Esophagus squamous epithelium (tissue), 5 donors: ENCODE measurements at places on chromosomes 7 and 10.

DNA sequence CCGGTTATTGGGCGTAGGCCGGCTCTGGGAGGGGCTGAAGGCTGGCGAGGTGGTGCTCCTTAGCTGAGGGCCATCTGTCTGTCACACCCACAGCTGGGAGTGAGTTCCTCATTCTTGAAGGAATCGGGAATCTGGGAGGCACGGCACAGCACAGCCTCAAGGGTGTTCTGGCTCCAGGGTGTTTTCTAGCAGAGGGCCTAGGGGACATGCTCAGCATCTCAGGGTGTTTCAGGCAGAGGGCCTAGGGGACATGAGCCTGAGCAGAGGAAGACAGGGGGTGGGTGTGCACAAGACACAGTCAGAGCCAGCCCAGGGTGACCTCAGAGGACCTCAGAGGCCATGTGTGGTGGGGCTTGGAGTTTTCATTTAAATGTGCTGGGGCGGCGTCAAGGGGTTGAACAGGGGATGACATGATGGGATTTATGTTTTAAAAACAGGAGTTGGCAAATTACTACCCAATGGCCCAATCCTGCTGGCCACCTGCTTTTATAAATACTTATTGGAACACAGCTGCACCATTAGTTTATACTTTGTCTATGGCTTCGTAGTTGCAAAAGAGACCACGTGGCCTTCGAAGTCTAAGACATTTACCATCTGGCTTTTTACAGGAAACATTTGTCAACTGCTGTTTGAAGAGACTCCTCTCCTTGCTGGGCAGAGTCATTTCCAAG lies 121.6 kb downstream of the PRKAG2 start:
- DNase-seq, result no peak

- DNase-seq, result no peak
These were observed 415.0 kb downstream of the PARD3 start for GRCh38 chr10:34400075-34400474.

DNA sequence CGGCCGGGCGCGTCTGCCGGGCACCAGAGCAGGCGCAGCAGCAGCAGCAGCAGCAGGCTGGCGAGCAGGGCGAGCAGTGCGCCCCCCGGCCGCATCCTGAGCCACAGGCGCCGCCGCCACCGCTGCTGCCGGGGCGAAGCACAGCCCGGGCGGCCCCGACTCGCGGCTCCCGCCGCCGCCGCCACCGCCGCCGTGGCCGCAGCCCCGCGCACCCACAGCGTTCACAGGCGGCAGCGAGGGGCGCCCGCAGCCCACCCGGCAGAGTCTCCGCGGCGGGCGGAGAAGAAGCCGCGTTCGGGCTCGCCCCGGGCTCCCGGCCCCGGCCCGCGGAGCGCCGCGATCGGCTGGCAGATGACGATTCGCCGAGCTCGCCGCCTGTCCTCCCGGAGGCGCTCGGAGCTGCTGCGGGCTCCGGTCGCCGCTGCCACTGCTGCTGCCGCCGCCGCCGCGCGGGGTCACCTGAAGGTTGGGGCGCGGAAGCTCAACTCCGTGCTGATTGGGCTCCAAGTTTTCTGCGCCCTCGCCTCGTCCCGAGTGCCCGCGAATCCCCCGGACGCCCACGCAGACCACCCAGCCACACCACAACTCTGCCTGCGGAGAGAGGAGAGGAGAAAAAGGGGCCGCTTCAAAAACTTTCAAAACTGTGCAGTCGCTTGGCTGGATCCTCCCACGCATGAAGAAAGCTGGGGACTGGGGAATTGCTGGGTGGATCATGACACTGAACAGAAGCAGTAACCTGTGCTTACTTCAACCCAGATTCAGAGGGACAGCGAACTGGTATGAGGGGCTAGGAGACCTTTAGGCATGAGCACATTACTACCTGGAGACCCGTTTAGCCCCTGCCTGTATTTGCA lies at the start of gene ST8SIA6:
Gene ST8SIA6, minus strand, starts transcription at position 435 of the 854 bp plus-strand sequence. Its CDS starts 340 bp downstream, at position 95.
- DNase-seq, result no peak

GRCh38 chr10:16481052-16481728 lies 40.5 kb downstream of the C1QL3 start:
- DNase-seq, result no peak

- DNase-seq, result no peak
These were observed 447.1 kb upstream of the MKI67 start for GRCh38 chr10:128573281-128573845.

DNA sequence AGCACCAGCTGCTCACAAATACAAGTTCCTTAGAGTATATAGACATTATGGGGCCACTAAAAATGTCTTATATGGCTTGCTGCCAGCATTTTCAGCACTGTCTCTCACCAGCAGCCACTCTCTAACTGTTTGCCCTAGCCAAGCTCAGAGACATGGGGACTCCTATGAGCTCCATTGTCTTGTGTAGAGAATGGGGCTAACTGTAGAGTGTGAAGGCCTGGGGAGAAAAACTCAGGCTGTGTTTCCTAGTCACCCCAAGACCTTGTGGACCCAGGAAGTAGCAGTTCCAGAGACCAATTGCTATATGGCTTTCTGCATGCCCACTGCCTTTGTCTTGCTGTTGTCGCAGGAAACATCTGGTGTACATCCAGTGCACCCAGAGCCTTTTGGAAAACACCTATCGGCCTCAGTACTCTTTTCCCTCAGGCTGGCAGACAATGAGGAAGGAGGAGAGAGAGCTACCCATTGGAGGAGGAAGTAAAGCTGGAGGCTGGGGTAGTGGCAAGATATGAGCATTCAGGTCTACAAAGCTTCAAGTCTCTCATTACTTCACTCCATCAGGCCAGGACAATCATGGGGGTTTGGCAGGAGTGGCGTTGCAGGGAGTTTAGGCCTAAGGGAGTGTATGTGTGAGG lies 28.4 kb downstream of the ENTPD1 start:
- DNase-seq, result no peak

GRCh38 chr10:3312403-3312940 lies 139.9 kb upstream of the PITRM1 start:
- no peak for DNase-seq

DNA sequence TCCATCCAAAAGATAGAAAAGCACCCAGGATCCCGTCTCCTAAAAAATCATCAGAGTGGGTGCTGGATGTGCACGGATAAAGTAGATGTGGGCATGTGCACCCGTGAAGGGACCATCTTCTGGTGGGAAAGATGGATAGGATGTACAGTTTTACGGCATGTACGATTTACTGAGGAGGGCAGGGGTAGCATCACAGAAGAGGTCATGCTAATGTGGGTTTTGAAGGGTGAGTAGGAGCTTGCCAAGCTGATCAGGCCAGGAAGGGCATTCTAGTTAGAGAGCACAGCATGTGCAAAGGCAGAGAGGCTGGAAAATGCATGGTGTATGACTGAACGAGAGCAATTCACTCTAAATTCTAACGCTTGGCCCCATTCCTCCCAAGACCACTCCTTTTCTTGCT lies 7.8 kb upstream of the CRHR2 start:
- no peak for DNase-seq

DNA sequence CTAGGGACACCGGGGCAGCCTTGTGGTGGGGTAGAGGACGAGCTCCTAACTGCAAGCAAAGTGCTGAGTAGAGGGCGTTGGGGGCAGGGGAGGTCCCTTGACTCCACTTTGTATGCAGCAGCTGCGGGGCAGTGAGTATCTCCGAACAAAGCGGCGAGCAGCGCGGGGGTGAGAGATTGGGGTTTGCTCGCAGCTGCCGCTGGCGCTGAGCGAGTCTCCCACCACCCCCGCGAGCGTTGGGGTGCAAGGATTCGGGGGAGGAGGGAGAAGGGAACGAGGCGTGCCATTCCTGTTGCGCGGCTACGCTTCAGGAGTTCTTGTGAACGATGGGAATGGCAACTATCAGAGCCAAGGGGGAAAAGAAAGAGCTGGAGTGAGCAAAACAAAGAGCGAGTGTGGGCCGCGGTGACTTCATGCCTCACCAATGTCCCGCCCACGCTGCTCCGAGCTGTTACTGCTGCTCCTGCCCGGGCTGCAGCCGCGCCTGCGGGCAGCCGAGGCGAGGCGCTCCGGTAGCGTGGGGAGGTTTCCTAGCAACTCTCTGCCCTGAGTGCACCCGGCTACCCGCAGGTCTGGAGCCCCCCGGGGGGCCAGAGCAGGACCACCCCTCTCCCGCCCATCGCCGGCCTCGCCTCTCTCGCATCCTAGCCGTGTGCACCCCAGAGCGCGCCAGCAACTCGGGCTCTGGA lies at the start of gene ITGB8:
Gene ITGB8, plus strand, starts transcription at position 662 of the 689 bp plus-strand sequence. CDS start 907 bp downstream, outside the sequence.
- DNase-seq, result peak; percentile 17

DNA sequence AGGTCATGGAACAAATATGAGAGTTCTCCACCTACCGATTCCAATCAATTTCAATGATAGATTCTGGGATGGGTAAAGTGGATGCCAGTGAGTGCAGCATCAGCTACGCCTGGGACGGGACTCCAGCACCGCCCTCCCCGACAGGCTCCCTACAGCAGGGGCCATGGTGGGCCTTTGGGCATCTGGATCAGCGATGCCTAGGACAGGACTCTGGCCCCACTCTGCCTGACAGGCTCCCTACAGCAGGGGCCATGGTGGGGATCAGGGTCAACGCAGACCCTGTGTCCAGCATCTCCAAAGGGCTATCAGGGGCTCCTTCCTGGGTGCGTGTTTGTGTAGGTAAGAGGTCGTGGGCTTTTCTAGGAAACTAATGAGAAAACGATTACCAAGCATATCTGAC lies 111.2 kb upstream of the TCERG1L start:
- no peak for DNase-seq

DNA sequence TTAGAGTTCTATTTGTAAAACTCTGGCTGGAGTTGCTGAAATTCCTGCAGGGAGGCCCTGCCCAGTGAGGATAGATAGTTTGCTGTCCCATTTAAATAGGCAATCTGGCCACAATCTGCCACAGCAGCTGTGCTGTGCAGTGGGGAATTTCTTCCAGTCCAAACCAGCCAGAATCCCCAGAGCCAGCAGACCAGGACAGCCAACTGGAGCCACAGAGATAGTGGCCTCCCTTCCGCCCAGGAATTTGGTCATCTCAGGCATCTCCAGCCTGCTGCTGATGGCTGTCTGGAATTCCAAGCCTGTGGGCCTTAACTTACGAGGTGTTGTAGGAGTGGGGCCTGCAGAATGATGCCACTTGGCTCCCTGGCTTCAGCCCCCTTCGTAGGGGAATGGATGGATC lies 643.4 kb downstream of the DNAJB9 start:
- DNase-seq, result no peak

DNA sequence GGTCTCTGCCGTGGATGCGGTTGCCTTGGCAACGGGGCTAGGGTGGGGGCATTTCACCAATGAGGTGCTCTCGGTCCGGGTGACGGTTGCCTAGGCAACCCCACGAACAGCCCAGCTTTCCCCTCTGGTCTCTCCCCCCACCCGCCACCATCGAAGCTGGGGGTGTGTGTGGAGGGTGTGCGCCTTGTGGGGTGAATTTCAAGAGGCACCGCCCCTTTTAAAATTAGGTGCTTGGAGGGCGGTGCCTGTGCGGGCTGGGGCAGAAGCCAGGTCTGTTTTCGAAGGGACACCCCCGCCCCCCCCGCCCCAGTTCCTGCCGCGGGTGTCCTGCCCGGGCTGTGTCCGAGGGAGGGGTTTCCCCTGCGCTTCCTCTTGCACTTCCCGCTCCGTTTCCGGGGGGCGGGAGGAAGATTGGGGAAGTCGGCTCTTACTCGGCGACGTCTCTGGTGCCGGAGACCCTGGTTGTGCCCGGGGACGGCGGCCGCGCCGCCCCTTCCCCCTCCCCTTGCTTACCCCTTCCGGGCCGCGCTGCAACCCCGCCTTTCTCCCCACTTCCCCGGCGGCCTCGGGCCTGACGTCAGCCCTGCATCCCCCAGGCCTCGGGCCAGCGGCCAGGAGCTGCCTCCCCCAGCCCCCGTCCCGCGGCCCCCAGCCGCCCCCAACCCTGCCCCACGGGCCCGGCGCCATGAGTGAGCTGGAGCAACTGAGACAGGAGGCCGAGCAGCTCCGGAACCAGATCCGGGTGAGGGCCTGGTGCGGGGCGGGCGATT lies 2.2 kb downstream of the GNB2 start:
- peak; percentile 63 for DNase-seq

DNA sequence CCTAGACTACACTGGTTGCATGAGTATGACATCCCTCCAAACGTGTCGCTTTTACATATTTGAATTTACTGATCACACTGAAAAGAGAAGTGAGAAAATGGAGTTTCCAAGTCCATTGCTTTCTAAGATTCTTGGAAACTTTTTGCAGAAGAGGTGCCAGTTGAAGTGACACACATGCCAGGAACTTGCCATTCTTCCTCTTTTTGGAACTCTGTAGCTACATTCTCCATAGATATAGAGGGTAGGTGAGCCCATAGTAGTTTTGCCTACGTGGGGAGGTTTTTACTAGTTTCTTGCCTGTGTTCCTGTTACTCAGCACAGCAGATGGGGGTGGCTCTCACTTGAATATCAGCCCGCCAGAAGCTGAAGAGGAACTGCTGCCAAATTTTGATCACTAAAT lies 286.6 kb upstream of the NRP1 start:
- DNase-seq, result no peak

GRCh38 chr7:102320601-102321350 lies 34.1 kb downstream of the SH2B2 start:
- no peak for DNase-seq

DNA sequence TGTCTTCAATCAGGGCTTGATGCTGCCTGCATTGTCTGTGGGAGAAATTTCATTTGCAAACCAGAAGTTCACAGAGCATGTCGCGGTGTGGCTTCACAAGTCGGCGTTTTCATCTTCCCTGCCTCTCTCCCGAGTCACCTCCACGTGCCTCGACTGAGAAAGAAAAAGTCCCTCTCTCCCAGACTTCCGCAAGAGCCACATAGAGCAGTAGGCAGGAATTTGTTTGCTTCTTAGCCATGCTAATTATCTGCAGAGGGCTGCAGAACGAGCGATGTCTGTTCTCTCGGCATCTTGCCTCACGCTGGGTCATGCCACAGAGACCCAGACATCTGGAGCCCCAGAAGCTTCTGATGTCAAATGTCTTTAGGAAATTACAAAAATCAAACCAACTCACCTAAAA lies 272.2 kb downstream of the TCF7L2 start:
- no peak for DNase-seq

GRCh38 chr10:70260259-70260658 lies 23.5 kb downstream of the NPFFR1 start:
- no peak for DNase-seq

DNA sequence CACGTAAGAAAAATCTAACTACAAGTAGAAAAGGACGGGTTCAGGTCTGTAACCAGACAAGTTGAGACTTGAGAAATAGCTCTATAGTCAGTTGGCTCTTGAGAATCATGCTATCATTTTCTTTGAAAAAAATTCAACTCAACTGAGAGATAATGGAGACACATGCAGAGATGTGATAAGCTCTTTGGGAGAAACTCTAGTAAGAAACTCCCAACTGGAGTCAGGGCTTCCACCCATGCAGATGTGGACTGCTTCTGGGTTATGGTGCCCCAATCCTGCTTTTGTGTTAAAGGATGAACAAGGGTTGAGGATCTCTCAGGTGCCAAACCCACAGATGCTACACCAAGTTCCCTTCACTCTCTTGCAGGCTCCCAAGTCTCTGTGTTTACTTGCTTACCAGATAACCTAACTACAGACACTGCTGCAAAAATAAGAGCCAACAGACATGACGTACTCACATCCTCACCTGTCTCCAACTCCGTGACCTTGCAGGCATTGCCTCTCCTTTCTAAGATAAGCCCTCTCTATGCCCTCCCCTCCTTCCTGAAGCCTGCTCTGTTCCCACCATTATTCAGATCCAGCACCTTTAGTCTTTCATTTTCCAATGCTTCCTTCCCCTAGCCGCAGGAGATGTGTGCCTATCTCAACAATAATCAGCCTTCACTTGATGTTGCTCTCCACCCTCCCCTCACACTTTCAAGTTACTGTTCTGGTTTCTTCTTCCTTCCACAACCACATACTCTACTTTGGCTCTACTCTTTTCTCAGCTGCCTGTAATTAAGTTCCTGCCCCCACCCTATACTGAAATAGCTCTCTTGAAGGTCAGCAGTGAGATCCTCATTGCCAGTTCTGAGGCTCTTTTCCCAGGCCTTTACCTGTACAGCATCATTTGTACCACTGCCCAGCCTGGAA lies 130.0 kb downstream of the ICA1 start:
- DNase-seq, result no peak
